Stimulated activated CD8-positive, alpha-beta memory T cell treated with anti-CD3 and anti-CD28 coated beads, Interleukin-2, amount 100 ng/mL, for 48 hours (primary cell): ENCODE measurements at places on chromosomes 7 and 10.

DNA sequence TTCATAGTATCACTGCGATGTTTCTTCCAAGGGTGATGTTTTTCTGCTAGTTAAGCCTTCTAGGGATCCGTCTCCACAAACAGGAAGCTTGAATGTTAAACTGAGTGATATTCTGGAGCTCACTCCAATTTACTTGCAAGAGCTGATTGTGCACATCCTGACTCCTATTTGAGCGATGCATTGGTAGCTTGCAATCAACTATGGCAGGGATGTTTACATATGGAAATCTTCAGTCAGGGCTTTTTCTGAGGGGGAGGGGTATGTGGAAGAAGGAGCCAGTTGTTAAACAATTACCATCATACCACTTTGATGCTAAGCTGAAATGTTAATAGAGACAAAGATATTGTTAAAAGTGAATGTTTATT is 43.2 kb upstream of the NXPH1 start:
- DNase-seq = no peak

DNA sequence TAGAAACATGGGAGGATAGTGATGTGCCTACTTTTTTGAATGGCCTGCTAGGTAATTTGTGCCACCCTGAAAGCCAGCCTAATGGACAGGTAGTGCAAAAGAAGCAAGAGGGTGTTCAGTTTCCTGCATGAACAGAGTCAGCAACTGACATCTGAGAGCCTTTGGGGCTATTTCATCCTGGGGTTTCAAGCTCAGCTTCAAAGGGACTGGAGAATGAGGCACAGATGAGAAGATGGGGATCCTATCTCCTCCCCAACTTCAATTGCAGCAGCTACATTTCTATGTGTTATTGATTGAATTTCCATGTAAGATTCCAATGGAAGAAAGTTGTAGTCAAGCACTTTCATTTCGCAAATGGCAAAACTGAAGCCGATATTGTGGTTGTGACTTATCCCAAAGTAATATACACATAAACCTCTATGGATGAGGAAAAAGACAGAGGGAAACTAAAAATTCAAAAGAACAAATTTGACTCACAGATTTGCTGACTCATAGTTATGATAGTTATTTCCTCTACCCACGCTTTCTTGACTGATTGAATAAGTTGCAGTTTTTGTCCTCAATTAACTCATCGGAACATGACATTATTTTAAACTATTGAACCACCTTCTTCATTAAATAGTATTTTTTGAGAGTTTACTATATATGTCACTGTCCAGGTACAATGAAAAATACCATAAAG is 42.6 kb upstream of the NRP1 start:
- no peak for DNase-seq

GRCh38 chr7:2735744-2736143 is 47.7 kb downstream of the AMZ1 start:
- no peak for DNase-seq

DNA sequence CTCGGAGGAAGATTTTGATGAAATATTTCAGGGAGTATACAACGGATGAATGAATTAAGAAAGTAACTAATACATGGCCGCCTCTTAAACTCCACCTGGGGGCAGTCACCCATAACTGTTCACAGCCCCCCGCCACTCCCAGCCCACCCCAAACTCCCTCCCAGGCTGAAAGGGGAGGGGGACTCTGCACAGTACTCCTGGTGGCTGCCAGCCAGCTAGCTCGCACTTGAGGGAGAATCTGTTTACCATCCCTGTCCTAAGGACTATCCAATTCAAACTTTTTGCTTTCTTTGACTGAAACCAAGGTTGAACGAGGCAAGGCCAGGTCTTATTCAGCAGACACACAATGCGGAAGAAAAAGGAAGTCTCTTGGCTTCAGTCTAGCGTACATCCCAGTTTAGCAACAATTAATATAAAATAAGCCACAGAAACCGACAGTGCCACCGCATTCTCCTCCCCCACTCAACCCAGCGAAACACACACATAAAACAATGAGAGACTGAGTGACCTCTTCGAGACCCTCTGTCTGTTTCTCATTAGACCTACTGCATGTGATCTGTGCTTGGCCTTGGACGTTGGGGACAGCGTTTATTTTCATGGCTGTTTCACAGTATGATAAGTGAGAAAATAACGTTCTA is 219.5 kb downstream of the GLI3 start:
- DNase-seq = no peak

DNA sequence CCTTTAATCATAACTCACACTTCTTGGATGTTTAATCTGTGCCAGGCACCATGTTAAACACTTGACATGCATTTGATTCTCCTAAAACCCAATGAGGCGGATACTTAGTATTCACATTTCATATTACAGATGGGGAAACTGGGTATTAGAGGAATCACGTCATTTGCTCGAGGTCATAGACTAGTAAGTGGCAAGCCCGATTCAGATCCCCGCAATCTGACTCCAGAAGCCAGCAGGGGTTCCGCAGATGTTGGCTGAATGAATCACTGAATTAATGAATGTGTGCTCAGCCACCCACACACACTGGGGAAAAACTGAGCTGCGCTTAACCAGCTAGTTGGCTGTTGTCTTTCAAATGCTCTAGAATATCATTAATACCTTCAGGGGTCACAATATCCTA is 22.5 kb upstream of the ENO4 start:
- no peak for DNase-seq

DNA sequence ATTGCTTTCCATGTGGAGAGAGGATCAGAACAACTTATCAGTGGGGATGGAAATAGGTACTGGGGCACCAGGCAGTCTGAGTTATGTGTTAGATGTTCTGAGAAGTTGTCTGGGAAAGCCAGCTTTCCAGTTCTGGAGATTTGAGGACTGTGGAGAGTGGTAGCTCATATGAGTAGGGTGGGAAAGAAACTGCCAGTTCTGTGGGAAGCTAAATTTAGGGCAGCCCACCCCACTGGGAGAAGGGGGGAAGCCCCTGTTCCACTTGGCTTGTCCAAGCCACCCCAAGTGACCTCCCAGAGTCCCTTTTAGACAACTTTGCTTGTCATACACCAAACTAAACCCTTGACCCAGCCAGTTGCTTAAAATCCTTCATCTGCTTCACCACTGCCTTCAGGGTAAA is 189.5 kb downstream of the REEP3 start:
- no peak for DNase-seq

DNA sequence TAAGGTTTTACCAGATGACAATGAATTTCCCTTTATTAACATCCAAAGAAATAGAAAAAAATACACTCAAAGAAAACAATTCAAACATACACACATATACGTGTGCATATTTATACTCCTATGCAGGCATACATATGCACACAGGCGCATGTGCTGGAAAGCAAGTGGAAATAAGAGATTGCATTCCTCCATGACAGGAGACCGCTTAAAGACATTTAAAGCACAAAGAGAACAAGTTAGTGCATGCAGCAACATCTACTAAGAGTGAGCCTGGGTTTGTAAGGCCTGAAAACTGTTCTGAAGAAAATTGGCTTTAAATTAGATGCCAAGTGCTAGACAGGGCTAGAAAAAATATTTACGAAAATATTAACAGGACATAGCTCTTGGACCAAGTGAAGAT is 40.1 kb upstream of the PPP1R17 start:
- DNase-seq = no peak

DNA sequence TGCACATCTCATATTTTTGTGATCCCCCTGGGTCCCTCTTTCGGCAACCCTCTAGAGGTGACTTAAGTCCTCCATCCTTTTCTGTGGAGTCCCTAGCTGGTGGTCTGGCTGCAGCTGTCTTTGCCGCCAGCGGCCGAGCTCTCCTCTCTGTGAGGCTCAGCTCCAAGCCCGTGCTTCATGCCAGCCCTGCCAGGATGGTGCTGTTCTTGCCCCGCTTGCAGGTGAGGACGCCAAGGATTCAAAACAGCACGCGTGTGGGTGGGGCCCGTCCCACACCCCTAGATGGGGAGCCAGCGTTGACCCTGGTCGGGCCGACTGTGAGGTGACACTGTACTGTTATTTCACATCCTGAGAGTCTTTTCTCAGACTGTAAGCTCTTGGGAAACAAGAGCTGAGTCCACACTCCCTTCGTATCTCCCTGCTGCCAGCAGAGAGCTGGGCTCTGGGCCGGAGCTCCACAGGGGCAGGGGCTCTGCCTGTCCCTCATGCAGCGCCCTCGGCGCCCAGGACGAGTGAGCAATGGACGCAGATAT is 36.6 kb upstream of the GJD4 start:
- no peak for DNase-seq

GRCh38 chr7:157715071-157715937 is 378.5 kb downstream of the DNAJB6 start:
- DNase-seq = no peak
